HT1080 (cell line): ENCODE measurements at places on chromosomes 7 and 10.

- peak; percentile 93 for DNase-seq
Observed at GRCh38 chr7:112080441-112080840, 125.8 kb downstream of the DOCK4 start.

DNA sequence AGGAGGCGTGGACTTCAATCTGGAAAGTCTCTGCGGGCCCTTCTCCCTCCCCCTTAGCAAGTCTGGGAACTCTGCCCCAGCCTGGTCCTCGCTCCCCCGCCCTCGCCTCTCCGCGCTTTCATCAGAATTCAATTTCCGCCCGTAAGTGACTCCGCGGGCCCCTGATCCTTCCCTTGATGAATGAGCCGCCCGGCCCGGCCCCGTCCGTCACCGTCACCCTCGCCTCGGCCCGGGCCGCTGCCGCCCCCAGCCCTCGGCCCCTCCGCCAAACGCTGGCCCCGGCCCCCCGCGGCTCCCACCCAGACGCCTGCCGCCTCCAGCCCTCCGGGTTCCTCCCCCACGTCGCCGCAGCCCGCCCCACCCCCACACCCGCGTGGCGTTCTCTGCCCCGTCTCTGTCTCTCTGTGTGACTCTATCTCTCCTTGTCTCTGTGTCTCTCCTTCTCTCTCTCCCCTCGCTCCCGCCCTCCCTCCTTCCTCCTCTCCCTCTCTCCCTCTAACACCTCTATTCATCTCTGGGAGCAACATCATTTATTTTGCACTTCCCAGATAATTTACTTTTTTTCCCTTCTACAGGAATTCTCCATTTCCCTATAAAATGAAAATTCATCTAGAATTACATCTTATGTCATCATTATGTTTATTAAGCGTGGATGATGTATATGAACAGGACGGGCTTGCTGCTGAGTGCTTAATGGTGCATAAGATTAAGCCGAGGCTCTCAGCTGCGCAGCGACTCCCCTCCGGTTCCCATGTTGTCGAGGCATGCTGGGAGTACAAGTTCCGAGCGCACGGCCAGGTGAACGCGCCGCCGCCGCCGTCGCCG is 91.2 kb upstream of the PAX2 start:
- no peak for DNase-seq

DNA sequence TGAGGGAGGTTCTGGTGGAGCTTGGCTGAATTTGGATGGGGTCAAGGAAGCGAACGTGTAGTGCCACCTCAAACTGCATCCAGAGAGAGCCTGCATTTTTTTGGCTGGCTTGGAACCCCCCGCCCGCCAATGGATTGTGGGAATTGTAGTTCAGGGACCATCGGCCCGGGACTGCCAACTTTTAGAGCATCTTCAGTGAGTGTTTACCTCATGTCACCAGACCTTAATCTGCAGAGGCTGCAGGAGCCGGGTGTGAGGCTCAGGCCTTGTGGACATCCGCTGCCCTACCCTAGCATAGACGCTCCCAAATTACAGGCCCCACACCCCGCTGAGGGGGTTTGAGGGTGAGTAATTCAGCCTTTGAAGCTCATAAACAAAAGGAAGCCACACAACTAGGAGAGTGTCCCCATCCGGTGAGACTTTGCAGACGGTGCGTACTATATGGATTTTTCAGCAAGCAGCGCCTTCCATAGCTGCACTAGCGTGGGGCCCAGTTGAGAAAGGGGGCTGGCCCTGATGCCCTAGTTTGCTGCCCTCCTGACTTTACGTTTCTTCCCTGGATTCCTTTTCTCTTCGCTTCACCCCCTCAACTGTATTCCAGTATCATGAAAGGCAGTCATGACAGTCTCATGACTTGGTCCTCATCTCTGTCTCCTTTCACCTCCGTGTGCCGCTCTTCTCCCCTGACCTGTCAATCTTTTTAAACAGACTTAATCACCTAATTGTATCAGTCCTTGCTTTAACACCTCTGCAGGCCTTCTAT is 717 bp downstream of the CNPY4 start:
- DNase-seq: peak; percentile 75

- DNase-seq: no peak
Observed at GRCh38 chr10:130207205-130207604, 71.0 kb downstream of the GLRX3 start.

GRCh38 chr10:14671386-14671831 is 103.3 kb downstream of the FAM107B start:
- DNase-seq: peak; percentile 74
